ENCODE measurements at places on chromosomes 5 and 9. TPM values are rescaled to one million over a fixed set of nuclear protein-coding genes. Genes with fewer than 3 reads are reported as not detected.

Gene AP3S1
- total RNA-seq: 257 TPM

Gene C9orf72
- 9.8 TPM for total RNA-seq

Gene MCC
- 30.6 TPM for total RNA-seq

Gene SVEP1
- total RNA-seq: 1.6 TPM

Gene MAPKAP1
- total RNA-seq: 94.2 TPM

Gene AFAP1L1
- 10.5 TPM for total RNA-seq

Gene CARD6
- total RNA-seq: 2.7 TPM

Gene SPINK5
- total RNA-seq: 0.95 TPM

Gene SHLD3
- 1.8 TPM for total RNA-seq

Data from hair follicular keratinocyte (primary cell).